D341Med (cell line): ENCODE measurements at places on chromosomes 4 and X.

DNA sequence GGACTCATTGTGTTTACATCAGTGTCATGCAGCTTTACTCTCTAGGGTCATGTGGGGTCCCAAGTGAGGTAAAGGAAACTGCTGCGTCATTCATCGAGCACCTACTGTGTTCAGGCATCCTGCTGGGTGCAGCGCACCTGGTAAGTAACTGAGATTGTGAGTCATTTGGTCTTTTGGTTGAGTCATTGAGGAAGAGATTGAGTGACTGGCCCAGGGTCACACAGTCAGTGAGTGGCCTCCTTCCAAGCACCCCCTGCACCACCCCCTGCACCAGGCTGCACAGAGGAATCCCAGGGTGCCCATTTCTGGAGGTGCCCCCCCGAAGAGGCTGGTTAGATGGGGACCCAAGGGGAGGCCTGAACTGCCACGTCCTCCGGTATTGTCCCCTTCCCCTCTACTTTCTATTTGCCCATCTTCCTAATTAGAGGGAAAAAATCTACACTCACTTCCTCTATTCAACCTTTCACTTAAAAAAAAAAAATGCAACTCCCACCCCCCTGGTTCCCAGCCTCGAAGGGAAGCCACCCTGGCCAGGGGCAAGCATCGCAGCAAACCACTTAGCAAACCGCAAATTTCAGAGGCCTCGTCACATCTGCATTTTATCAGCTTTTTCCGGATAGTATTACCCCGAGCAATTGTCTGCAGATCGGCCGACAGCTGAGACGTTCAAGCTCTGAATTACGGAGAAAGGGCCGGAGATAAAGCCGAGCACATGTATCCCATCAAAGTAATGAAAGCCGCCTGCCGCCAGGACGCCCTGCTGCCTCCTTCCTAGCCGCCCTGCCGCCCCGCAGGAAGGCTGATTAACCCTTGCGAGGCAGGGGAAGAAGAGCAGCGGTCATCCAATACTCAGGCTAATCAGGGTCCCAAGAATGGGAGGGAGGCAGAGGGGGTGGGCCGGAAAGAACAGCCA, 96.3 kb upstream of the MSX1 start:
- DNase-seq, result no peak

DNA sequence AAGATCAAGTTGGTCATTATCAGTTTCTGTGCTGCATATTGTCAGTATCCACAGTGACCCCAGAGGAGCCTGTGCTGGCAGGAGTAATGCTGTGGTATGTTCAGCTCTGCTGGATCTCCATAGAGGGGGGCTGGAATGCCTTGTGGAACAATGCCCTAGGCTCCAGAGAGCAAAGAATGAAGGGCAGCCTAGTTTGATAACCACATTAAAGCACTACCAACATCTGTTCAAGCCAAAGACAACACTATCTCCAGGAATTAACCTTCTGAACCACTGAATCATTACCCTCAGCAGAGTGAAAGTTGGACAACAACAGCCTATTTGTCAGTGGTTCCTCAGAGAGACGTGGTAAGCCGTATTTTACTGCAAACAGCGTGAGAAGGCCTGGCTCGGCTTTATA, 192.3 kb upstream of the CXorf66 start:
- no peak for DNase-seq

DNA sequence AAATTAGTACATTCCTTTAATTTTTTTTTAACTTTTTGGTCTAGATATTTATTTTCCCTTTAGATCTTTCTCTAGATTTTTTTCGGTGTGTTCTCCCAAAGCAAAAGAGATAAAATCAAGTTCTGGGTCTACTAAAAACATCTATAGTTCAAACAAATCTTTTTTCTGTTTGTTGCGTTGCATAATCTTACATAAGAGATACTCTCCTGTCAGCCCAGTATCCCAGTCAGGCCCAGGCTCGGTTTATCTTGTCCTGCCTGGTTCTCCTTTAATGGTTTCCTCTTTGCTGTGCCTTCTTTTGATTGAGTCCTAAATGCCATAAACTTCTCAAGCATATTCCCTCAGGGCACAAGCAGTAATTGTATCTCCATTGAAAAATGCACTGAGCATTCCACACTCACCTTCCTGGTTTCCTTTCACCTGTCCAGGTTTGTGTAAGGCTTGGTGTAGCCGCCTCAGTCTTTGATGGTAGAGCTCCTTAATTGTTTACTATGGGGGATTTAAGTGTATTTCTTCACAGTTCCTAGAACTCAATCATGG, 104.9 kb downstream of the TMEM131L start:
- DNase-seq, result no peak

DNA sequence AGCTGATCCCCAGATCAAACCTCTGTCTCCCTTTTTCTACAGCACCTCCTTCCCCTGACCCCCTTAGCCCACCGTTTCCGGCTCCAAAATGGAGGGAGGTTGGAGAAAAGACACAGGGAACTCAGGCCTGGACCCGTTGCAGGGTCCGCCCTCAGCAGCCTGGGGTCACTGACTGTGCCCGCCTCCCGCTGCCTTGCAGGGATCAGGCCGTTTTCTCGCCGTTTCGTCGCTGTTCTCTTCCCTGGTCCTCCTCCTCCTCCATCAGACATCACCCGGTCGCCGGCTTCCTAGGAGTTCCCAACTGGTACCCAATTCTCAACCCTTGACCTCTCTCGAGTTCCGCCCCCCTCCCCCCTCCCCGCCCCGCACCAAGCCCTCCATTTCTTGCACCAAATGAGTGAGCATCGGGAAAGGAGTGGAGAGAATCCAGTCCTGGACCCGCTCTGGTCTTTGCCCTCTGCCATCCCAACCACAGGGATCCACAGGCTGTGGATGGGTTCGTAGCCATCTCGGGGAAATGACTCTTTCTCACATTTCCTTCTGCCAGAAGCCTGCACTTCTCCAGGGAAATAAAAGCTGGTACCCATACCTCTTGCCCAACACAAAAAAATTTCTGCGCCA, 493 bp downstream of the TCEAL5 start:
- DNase-seq, result no peak

DNA sequence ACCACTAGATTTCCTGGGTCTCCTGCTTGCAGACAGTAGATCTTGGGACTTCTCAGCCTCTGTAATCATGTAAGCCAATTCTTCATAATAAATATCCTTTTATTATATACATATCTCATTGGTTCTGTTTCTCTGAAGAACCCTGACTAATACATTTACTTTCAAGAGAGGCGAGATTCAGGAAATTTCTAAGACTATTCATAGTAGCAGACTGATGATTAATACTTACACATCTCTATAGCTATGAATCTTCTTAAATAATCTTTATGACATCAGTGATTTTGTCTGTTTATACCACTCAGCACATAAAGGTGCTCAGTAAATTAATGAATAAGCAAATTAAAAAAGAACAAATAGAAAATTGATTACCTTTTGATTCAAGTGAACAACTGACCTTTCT, 682.3 kb upstream of the GRID2 start:
- no peak for DNase-seq

DNA sequence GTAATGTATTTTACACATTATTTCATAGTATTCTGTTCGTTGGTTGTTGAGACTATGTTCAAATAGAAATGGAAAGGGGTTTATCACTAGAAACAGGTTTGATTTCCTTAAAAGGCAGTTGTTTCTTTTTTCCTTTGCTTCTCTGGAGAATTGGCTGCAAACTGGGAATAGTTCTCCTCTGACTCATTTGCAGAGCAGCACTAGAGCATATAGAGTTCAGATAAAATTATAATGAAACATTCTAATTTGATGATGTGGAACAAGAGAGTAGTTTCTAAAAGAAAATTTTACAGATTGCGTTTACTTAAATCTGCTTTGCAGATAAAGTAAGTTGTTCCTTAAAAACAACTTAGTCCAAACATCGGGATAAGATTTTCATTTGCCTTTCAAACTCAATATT, 29.7 kb downstream of the SYNPO2 start:
- no peak for DNase-seq

DNA sequence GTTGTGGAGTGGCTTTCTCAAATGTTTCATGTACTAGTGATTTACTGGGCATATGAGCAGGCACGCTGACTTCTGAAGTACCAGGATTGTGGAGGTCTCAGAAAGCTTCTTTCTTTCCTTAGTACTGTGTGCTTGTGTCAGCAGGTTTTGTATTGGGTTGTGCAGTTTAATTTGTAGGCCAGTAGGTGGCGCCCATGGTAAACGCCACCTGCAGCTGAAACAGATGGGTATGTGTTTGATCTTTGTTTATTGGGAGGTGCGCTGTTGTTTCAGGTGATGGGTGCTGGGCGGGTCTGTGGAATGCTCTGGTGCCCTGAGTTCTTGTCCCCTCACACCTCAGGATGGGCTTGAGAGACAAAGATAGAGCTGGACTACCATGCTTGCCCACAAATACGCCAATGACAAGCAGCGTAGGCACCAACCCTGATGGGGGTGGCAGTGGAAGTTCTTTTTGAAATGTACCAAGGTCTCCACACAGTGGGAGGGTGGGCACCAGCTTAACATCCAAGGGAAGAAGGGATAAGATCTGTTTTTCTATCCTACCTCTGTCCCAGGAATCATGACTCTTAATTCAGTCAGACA, 141.5 kb downstream of the RPS6KA6 start:
- DNase-seq, result peak; percentile 43

- DNase-seq, result no peak
Observed at GRCh38 chr4:1327526-1328266, 19.3 kb upstream of the UVSSA start.

GRCh38 chr4:7980036-7980435, 40.4 kb upstream of the AFAP1 start:
- no peak for DNase-seq

- no peak for DNase-seq
Observed at GRCh38 chr4:42786350-42787078, 106.0 kb upstream of the GRXCR1 start.

DNA sequence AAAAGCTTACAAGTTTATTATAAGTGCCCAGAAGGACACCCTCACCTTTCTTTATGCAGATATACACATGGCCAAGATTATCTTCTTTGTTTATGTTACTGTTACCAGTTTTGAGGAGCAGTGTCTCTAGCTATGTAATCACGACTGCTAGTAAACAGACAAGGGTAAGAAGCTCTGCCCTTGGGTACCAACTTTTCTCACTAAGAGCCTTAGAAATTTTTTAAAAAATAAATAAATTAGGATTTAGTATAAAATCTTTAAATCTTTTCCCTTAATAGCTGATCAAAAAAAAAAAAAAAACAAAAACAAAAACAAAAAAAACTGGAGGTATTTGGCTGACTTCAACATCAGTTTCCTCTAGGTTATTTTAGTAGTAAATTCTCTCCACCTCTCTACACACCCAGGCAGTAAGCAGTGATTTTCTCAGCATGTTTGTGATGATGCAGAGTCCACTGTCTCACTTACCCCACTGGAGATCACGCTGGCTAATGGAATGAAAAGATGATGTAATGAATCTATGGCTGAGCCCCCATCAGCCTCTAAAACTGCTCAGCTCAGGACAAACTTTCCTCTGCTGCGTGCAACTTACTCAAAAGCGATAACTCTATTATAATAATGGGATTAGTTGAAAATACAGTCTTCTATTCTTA, 125.9 kb downstream of the FRYL start:
- no peak for DNase-seq

GRCh38 chr4:54230484-54231418, 1.7 kb downstream of the PDGFRA start:
- DNase-seq, result peak; percentile 31

DNA sequence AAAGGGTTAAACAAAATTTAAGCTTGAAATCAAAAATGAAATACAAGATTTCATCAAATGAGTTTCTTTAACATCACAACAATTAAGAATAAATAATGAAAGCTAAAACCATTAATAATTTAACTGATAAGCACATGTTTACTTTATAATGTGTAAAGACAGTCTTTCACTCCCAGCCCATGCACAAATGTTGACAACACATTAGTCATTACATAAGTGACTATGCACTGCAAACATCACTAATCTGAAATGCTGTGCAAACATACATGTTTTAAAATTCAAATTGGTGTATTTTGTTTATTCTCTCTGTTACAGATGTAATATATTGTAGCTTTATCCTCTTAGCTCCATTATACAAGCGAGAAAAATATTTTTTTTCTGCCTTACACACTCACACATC, 220.6 kb upstream of the CPXCR1 start:
- DNase-seq, result no peak

- DNase-seq, result no peak
Observed at GRCh38 chr4:63906660-63907183, 502.5 kb downstream of the TECRL start.

DNA sequence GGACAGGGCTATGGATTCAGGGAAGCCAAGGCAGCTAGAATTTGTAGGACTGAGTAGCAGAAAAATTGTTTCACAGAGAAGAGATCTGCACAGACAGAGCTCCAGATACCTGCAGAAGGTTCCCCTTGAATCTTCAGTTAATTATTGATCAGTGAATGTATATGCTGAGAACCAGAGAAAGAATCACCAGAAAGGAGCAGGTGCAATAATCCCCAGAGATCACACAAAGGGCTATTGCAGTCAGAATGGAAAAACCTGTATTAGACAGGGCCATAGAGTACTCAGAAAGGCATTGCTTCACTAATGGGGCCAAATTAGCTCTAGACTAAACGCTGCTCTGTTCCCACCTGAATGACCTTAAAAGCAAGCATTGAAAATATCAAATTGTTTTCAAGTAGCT, 35.5 kb upstream of the SMAD1 start:
- no peak for DNase-seq

DNA sequence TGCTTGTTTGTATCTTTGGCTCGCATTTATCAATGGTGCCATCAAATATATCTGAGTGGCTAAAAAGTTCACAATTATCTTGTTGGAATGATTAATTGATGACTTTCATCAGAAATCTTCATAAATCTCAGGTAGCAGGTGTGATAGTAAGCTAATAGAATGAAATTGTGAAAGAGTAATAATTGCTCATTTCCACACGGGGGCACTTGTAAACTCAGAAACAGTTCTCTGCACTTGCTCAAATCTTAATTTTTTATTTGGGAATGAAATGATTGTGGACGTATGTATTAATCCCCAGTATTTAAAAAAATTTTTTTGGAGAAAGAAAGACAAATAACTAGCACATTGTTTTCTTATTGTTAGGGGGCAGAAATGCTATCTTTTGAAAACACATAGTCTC, 132.8 kb downstream of the DTHD1 start:
- DNase-seq, result no peak

DNA sequence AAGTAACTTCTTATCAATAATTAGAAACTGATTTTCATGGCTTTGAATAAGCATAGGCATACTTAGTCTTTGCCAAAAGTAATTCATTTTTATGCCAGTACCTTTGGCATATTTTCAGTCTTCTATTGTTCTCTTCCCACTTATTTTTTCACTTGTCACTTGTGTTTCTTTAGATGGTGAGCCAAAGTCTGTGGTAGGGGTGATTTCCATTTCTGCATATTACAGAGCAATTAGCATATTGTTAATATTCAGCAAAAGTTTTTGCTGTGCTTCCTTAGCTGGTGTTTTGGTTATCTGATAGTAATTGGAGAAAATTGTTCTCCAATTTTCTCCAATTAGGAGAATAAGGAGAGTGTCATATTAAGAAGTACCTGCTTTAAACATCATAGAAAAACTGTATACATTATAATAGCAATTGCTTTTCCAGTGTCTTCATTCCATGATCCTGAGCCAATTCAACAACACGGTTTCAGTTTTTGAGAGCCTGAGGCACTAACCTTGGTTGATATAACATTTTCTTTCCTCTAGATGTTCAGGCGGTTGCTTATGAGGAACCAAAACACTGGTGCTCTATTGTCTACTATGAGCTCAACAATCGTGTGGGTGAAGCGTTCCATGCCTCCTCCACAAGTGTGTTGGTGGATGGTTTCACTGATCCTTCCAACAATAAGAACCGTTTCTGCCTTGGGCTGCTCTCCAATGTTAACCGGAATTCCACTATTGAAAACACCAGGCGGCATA, 64.7 kb downstream of the SMAD1 start:
- DNase-seq, result no peak
